Fibroblast of lung (primary cell): ENCODE measurements at places on chromosomes 5 and 9. TPM values are rescaled to one million over a fixed set of nuclear protein-coding genes. Genes with fewer than 3 reads are reported as not detected.

- DNase-seq, result peak; percentile 23
Measured at GRCh38 chr5:124736805-124737188, 9.6 kb downstream of the ZNF608 start.

DNA sequence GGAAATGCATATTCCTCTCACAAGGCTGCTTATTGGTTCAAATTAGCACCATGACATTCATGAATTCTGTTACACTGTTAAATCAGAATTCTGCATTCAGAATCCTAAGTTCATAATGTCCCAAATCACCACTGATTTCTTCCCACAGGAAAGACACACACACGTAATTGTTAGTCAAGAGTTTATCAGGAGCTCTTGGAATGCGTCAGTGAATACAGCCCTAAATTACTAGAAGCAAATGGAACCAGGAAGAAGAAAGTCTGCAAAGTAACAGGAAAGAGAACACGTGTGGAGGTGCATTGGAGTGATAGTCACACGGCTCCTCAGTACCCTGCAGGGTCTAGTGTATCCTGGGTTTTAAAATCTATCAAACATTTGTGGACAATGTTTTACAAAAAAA, 110.2 kb downstream of the ANXA2R start:
- no peak for DNase-seq

- peak; percentile 93 for DNase-seq
Measured at GRCh38 chr9:127244609-127245601, 19.7 kb upstream of the GARNL3 start.

GRCh38 chr9:33080534-33080933, 4.1 kb upstream of the SMU1 start:
- no peak for DNase-seq

DNA sequence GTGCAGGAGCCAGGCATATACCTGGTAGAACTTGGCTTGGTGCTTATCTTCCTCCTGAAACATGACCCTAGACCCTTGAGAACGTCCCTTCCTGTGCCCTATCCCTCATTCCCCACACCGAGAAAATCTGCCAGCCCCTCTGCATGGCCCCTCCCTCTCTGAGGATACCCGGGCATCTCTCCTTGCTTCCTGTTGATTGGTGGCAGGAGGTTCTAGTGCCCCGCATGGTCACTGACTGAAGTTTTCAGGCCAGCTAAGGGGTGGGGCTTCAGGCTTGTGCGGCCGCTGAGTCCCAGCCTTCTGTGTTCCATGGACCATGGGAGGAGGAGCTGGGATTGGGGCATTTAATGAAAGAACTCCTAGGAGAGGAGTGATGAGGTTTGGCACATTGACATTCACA, 22.8 kb downstream of the IGIP start:
- DNase-seq, result no peak

GRCh38 chr5:121762426-121762825, 89.3 kb upstream of the FTMT start:
- no peak for DNase-seq

- DNase-seq, result no peak
Measured at GRCh38 chr5:6472792-6473191, 24.1 kb downstream of the UBE2QL1 start.

DNA sequence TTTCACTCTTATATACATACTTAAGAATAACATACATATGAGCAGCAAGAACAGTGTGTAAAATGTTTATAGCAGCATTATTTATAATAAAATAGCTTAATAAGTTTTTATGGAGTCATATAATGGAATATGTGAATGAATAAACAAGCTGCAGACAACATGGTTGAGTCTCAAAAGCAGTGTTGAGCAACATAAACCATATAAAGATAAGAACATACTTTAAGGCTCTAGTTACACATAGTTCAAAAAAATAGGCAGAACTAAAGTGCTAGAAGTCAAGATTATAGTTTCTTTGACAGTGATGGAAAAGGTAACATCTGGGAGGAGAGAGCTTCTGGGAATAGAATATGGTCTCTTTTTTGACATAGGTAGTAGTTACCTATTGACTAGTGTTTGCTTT, 53.7 kb upstream of the ADAMTS19 start:
- DNase-seq, result no peak

GRCh38 chr5:66353186-66353585, 209.1 kb downstream of the SREK1 start:
- DNase-seq, result no peak

DNA sequence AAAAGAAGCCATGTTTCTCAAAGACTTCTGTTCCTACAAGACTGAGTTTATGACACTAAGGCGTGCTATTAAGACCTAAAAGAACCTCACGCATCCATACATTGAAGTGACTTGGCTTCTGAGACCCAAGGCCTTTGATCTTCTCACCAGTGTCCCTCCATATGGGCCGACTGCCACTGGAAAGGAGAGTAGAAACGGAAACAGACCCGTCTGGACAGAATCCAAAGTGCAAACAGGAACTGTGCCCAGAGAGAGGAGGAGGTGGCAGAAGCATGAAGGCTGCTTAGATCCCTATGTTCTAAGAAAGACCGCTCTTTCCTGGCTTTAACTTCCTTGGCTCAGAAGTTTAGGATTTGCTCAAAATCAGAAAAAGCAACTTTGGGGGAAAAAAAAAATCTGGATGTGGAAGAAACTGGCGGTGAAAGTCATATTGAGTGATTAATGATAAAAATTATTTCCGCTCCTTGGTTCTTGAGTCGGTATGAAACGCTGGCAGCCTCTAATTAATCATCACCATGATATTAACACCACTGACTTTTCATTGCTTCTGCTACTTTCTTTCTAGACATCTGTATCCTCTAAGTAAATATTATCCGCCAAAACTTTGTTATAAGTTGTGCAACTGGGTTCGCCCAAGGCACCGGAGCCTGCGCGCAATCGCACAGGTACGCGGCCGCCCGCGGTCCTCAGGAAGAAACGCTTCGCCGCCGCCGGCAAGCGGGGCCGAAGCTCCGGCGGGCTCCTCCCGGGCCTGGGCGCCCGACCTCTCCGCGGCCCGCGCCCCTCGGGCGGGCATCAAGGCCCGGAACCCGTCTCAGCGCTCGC, 726 bp downstream of the DAP start:
- peak; percentile 69 for DNase-seq

GRCh38 chr5:142184988-142185387, 76.4 kb downstream of the NDFIP1 start:
- DNase-seq, result no peak

- peak; percentile 47 for DNase-seq
Measured at GRCh38 chr5:147661541-147661940, 121.0 kb downstream of the JAKMIP2 start.

DNA sequence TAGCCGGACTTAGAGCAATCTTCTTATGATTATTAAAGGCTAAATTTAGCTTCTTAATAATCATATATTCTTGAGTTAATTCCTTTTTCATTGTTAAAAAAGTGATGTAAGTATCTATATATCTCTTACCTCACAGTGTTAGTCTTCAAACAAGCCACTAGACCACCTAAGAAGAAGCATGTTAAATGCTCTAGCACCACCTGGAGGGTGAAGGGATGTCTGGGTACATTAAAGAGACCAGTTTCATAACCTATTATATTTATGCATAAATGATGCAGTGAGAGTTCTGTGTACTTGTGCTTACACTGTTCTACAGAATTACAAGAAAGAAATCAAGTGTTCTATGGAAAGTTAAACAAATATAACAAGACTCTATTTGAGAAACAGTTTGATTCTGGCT, 55.9 kb upstream of the SLCO6A1 start:
- DNase-seq, result no peak

GRCh38 chr5:79318935-79319614, 83.1 kb downstream of the JMY start:
- peak; percentile 96 for DNase-seq

- DNase-seq, result no peak
Measured at GRCh38 chr5:122697191-122697590, 77.7 kb upstream of the SNX2 start.

DNA sequence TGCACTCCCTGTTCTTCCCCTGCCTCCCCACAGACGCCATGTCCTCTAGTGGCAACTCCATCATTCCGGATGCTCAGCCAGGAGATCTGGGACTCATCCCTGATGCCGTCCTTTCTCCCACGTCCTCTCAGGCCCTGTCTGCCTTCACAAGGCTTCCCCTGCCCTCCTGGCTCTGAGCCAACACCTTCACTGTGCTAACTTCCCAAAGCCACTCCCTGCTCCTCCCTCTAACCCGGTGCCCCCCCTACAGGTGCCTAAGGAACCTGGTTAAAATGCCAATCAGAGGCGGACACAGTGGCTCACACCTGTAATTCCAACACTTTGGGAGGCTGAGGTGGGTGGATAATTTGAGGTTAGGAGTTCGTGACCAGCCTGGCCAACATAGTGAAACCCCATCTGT, 67.6 kb downstream of the LMX1B start:
- no peak for DNase-seq

- no peak for DNase-seq
Measured at GRCh38 chr5:122035913-122036312, 42.1 kb downstream of the LOX start.

- no peak for DNase-seq
Measured at GRCh38 chr5:133830911-133831310, 137.5 kb downstream of the C5orf15 start.

DNA sequence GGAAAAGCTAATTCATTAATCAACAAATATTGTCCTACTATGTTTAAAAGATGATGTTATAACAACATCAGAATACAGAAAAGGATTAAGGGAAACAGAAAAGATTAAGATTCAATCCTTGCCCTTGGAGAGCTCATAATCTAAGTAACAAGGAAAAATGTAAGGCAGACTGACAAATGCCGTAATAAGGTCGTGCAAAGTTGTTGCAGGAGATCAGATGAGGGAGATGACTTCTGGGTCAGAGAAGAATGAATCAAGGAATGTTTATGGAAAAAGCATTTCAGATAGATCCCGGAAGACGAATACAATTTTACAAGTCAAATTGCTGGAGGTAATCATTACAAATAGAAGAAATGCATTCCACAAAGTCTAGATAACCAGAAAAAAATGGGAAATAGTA, 6.4 kb downstream of the ADAMTS6 start:
- no peak for DNase-seq

- no peak for DNase-seq
Measured at GRCh38 chr5:40386289-40386688, 293.4 kb upstream of the PTGER4 start.

GRCh38 chr5:68088302-68088701, 127.3 kb upstream of the PIK3R1 start:
- peak; percentile 88 for DNase-seq

- no peak for DNase-seq
Measured at GRCh38 chr5:78341440-78341839, 19.0 kb upstream of the SCAMP1 start.

DNA sequence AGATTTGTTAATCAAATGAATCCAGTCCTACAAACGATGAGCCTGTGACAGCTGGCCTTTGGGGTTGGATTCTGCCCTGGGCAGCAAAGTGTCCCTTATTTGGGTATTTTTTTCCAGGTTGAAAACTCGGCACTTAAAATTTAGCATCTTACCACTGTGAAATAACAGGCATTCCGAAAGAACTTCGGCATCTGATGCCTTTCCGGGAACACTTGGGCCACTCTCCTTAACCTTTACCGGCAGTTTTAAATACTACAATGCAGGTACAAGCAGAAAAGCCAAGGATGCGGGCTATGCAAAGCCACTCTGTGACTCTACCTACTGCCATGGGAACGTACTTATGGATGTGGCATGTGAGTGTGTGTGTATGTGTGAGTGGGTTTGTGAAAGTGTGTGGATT, 1.0 kb upstream of the RASGRF2 start:
- no peak for DNase-seq

DNA sequence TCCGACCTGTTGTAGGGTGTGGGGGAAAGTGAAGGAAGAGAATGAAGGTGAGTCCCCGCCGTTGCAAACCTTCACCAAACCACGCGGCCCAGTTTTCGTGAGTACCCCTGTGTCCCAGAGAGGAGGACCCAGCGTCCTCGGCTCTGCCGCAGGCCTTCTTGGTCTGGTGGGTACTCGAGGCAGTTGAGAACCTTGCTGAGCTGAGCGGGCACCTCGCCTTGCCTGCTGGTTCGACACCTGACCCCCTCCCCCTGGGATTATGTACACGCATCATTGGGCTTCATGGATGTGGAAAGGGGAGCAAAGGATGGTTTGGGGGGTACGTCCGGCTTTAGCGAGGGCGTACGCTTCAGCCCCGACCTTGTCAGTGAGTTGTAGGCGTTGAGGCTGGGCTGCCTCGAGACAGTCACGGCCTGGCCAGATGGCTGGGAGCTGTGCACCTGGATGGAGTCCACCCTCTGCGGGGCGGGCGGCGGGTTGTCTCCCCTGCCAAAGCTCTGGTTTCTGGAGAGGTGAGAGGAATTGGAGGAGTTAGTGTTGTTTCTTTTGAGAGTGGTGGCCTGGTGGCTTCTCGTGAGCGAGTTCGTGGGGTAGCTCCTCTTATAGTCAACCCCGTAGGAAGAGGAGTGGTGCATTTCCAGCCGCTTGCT, 128.1 kb downstream of the SEMA6A start:
- no peak for DNase-seq

- DNase-seq, result no peak
Measured at GRCh38 chr9:129637102-129637501, 4.8 kb downstream of the ASB6 start.

- no peak for DNase-seq
Measured at GRCh38 chr9:88418025-88418424, 29.8 kb downstream of the SPIN1 start.

GRCh38 chr9:127360829-127361228, 36.1 kb upstream of the SLC2A8 start:
- DNase-seq, result peak; percentile 28

DNA sequence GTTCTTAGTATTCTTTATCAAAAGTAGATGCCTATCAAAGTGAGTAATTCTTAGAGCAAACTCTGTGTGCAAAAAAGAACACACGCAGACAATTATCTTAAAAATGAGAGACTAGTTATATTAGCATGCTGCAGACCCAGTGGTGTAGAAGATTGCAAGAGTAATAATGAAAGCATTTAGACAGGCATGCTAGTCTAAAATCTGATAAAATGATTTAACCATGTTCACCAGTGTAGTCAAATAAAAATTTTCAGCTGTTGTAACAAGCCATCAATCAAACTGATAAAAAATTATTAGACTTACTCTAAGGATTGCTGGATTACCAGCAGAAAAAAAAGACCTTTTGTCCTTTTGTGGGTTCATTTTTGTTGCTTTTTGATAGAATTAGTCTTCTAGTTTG, 241.9 kb upstream of the TLE4 start:
- no peak for DNase-seq

Gene STK32A
- 2.5 and 2.8 TPM in 2 replicates for total RNA-seq

Gene MELK
- total RNA-seq, result 6.2 and 14.2 TPM in 2 replicates

Gene MEGF10
- under 0.01 TPM in 2 replicates for total RNA-seq

Gene FOXD4L5
- total RNA-seq, result under 0.01 TPM in 2 replicates

Gene TSSK1B
- under 0.01 and 0.50 TPM in 2 replicates for total RNA-seq

Gene IFNA13
- not detected in 2 replicates for total RNA-seq

Gene HTR4
- total RNA-seq, result not detected in 2 replicates

Gene ZBTB34
- 6.8 and 7.2 TPM in 2 replicates for total RNA-seq

Gene GABRA6
- not detected in 2 replicates for total RNA-seq

Gene GFPT2
- 19.3 and 26.7 TPM in 2 replicates for total RNA-seq

Gene SPATA31A3
- total RNA-seq, result not detected in 2 replicates

Gene MAP3K1
- 6.8 and 10.3 TPM in 2 replicates for total RNA-seq

Gene NAA35
- total RNA-seq, result 13.4 and 20.5 TPM in 2 replicates
